ENCODE measurements at places on chromosomes 6 and 20.

GRCh38 chr20:45080867-45081624 is 19.9 kb downstream of the KCNS1 start:
- DNase-seq: no peak

GRCh38 chr6:138537106-138537505 is 37.8 kb upstream of the NHSL1 start:
- no peak for DNase-seq

DNA sequence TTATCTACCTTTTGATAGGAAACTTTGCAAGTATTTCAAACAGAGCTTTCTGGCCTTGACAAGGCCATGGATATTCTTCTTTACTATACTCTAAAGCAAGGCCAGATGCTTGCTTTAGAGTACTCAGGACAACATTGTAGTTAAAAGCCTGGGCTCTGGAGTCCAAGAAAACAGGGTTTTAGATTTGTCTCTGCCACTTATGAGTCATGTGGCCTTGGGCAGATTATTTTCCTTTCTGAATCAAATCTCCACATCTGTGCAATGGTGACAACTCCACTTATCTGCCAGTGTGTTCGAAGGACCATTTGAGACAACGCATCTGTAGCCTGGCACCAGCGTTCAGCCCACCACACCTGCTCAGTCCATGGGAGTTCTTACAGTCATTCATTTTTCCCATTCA is 265.9 kb upstream of the RIN2 start:
- DNase-seq: no peak

DNA sequence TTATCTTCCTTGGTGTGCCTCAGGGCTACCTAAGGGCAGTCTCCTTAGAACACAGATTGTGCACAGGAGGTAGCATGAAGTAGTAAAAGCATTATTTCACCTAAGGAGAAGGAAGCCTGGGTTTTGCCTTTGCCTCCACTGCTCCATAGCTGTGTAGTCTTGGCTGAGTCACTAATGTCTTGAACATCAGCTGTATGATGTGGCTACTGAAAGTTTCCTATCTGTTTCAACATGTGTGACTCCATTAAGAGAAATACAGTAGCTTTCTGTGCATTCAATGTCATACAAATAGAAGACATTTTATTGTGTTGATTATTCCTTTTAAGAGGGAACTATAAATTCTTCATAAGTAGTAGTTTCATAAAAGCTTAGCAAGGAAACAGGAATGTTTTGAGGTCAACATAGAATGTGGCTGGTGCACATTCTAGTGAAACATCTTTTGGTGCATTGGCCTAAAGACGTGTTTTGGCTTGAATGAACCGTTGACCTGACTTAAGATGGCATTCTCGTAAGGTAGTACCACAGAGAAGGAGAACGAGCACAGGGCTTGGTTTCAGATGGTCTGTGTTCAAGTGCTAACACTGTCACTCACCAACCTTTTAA is 70.6 kb downstream of the CTNNBL1 start:
- DNase-seq: no peak

DNA sequence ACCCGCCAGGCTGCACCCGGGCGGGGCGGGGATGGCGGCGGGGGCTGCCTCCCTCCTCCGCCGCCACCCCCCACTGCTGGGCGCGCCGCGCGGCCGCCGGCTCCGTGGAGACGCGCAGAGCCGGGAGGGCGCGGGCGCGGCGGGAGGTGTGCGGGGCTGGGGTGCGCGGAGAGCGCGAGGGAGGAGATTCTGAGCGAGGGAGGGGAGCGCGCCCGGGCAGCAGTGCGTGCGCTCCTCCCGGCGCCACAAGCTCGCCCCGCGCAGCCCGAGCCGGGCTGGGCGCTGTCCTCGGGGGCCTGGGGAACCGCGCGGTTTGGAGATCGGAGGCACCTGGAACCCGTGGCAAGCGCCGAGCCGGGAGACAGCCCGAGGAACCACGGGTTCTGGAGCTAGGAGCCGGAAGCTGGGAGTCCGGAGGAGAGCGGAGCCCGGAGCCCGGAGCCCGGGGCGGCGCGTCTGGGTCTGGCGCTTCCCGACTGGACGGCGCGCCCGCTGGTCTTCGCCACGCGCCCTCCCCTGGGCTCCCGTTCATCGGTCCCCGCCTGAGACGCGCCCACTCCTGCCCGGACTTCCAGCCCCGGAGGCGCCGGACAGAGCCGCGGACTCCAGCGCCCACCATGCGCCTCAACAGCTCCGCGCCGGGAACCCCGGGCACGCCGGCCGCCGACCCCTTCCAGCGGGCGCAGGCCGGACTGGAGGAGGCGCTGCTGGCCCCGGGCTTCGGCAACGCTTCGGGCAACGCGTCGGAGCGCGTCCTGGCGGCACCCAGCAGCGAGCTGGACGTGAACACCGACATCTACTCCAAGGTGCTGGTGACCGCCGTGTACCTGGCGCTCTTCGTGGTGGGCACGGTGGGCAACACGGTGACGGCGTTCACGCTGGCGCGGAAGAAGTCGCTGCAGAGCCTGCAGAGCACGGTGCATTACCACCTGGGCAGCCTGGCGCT is at the start of gene NTSR1:
NTSR1 (plus strand) TSS at position 246 of the 946 bp plus-strand sequence; CDS start at position 618, 372 bp downstream.
- DNase-seq: no peak

GRCh38 chr6:145147559-145147958 is 587.8 kb downstream of the EPM2A start:
- DNase-seq: no peak

- DNase-seq: no peak
Measured at GRCh38 chr6:116291701-116292396, 12.1 kb upstream of the TSPYL1 start.

GRCh38 chr6:168102315-168102985 is 23.4 kb upstream of the FRMD1 start:
- no peak for DNase-seq

DNA sequence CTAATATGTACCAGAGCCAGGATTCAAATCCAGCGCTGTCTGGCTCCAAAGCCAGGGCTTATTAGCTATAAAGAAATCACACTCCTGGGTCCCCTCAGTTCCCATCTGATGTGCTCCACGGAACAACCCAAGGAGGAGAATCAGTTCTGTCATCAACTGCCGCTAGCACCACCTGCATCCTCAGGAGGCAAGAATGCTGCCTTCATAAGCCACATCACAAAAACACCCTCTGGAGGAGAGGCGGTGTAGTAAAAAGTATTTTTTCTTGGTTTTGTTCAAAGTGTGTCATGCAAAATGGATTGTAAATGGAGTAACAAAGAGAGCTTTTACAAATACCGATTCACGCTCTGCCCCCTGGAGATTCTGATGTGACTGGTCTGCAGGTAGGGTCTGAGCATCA is 57.1 kb downstream of the TNFRSF21 start:
- DNase-seq: no peak

DNA sequence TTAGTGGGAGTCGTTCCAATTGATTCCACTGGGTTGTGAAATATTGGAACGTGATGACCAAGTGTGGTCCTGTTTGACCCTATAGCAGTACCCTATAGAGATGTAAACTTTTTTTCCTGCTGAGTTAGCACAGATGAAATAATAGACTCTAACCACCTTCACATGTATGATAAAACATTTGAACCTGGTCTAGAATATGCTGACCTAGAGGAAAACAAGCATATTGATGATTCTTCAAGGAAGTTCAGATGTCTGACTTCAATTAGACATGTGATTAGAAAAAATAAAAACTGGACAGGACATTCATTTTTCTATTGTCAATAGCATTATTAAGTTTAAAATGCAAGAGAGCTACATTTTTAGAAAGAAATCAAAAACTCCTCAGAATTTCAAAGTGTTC is 402.1 kb downstream of the ARHGAP18 start:
- DNase-seq: no peak

Measured in kidney capillary endothelial cell (primary cell).